Naive thymus-derived CD8-positive, alpha-beta T cell (primary cell): ENCODE measurements at places on chromosomes 3 and 15. TPM values are rescaled to one million over a fixed set of nuclear protein-coding genes. Genes with fewer than 3 reads are reported as not detected.

GRCh38 chr15:49059491-49059890 is 13.2 kb upstream of the SECISBP2L start:
- no peak overlapping the region for H3K27ac ChIP-seq
- DNase-seq = no peak
- H3K27me3 ChIP-seq = no peaks in the 10 kb centered on the region
- no peaks in the 10 kb centered on the region for H3K36me3 ChIP-seq
- H3K4me3 ChIP-seq = no peak overlapping the region
- peaks cover 4% of the 10 kb centered on the region for H3K4me1 ChIP-seq

GRCh38 chr3:181711325-181712135 is at the start of gene SOX2:
Gene SOX2, plus strand, starts transcription at chr3:181711925. Its CDS starts 436 bp downstream, at chr3:181712361.
- H3K4me3 ChIP-seq = peak within 1 kb of the TSS; percentile 68
- H3K4me1 ChIP-seq = peaks cover 15% of the 10 kb centered on the region
- H3K27ac ChIP-seq = no peak within 1 kb of the TSS
- peaks cover 47% of the 10 kb centered on the region for H3K27me3 ChIP-seq
- DNase-seq = no peak
- peaks cover 22% of the 10 kb centered on the region for H3K36me3 ChIP-seq

GRCh38 chr3:105067361-105067760 is 299.3 kb upstream of the ALCAM start:
- no peaks in the 10 kb centered on the region for H3K36me3 ChIP-seq
- no peak overlapping the region for H3K4me3 ChIP-seq
- DNase-seq = no peak

- no peak overlapping the region for H3K4me3 ChIP-seq
- H3K4me1 ChIP-seq = peaks cover 20% of the 10 kb centered on the region
Observed at GRCh38 chr3:59782664-59783063, 732.8 kb upstream of the CFAP20DC start.

GRCh38 chr3:137111497-137111896 is 153.7 kb downstream of the IL20RB start:
- peaks cover 11% of the 10 kb centered on the region for H3K27me3 ChIP-seq
- H3K36me3 ChIP-seq = no peaks in the 10 kb centered on the region
- H3K27ac ChIP-seq = no peak overlapping the region
- H3K4me3 ChIP-seq = no peak overlapping the region
- no peaks in the 10 kb centered on the region for H3K4me1 ChIP-seq
- DNase-seq = no peak

DNA sequence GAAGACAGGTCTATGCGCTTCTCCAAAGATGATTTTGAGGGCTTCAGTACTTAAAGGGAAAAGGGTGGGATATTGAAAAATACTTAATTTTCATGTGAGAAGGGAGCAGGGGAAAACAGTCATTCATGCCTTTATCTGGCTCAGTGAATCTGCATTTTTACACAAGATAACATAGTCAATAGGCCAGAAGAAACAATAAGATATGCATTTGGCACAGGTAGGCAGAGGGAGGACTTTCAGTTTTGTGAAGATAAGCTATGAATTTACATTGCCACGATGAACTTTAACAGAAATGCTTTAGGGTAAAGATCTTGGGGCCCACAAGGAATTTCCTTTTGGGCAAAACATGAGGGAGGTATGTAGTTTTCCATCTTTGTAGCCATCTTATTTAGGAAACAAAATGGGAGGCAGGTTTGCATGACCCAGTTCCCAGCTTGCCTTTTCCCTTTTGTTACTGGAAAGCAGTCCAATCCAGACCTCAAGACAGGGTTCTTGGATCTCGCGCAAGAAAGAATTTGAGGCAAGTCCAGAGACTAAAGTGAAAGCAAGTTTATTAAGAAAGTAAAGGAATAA is 504.2 kb downstream of the IGSF11 start:
- H3K4me3 ChIP-seq = no peak overlapping the region
- no peaks in the 10 kb centered on the region for H3K4me1 ChIP-seq
- H3K36me3 ChIP-seq = no peaks in the 10 kb centered on the region
- no peak overlapping the region for H3K27ac ChIP-seq

- no peak for DNase-seq
- H3K27ac ChIP-seq = peak overlapping the region; percentile 89
- peaks cover 55% of the 10 kb centered on the region for H3K4me1 ChIP-seq
- no peak overlapping the region for H3K4me3 ChIP-seq
- H3K27me3 ChIP-seq = no peaks in the 10 kb centered on the region
- peaks cover 2% of the 10 kb centered on the region for H3K36me3 ChIP-seq
Observed at GRCh38 chr15:44738340-44738984, 2.1 kb downstream of the TRIM69 start.

- no peaks in the 10 kb centered on the region for H3K36me3 ChIP-seq
- no peak for DNase-seq
- peak overlapping the region; percentile 66 for H3K4me3 ChIP-seq
- peak overlapping the region; percentile 70 for H3K27ac ChIP-seq
- H3K4me1 ChIP-seq = peaks cover 61% of the 10 kb centered on the region
Observed at GRCh38 chr15:98859149-98859548, 148.4 kb downstream of the PGPEP1L start.

GRCh38 chr15:84962955-84963354 is 18.7 kb upstream of the PDE8A start:
- peaks cover 6% of the 10 kb centered on the region for H3K4me1 ChIP-seq
- no peak overlapping the region for H3K27ac ChIP-seq
- H3K4me3 ChIP-seq = no peak overlapping the region
- peaks cover 21% of the 10 kb centered on the region for H3K27me3 ChIP-seq

DNA sequence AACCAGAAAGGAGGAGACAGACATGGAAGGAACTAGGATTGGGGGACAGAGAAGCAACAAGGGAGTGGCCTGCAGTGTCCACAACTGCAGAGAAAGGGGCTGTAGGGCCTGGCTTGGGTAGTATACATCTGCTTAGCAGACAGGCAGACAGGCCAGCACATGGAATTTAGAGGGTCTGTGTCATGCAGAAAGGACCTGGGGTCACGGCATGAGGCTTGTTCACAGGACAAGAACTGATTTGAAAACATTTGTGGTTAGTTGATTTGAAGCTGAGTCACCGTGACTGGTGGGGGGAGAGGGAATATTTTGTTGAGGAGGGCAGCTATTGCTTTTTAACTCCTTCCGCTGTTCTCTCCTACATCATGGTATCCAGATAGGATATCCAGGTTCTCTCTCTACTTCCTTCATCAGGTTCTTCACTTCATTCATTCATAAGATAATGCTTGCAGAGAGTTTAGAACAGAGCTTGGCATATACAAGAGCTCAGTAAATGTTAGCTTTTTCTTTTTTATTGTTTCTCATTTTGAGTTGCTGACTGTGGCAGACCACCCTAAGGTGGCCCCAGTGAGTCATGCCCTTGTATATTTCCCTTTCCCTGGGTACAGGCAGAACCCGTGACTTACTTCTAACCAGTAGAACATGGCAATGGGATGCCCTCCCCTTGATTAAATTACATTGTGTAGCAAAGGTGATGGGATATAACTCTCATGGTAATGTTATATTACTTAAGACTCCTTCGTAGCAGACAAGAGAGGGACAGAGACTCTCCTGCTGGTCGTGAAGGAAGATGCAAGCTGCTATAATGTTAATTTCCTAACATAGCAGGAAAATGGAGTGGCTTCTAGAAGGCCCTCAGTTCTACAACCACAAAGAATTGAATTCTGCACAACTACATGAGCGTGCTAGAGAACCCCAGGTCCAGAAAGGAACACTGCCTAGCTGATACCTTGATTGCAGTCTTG is 95.0 kb upstream of the NMNAT3 start:
- no peak overlapping the region for H3K4me3 ChIP-seq
- no peak for DNase-seq
- no peak overlapping the region for H3K27ac ChIP-seq
- H3K27me3 ChIP-seq = no peaks in the 10 kb centered on the region
- H3K4me1 ChIP-seq = no peaks in the 10 kb centered on the region

DNA sequence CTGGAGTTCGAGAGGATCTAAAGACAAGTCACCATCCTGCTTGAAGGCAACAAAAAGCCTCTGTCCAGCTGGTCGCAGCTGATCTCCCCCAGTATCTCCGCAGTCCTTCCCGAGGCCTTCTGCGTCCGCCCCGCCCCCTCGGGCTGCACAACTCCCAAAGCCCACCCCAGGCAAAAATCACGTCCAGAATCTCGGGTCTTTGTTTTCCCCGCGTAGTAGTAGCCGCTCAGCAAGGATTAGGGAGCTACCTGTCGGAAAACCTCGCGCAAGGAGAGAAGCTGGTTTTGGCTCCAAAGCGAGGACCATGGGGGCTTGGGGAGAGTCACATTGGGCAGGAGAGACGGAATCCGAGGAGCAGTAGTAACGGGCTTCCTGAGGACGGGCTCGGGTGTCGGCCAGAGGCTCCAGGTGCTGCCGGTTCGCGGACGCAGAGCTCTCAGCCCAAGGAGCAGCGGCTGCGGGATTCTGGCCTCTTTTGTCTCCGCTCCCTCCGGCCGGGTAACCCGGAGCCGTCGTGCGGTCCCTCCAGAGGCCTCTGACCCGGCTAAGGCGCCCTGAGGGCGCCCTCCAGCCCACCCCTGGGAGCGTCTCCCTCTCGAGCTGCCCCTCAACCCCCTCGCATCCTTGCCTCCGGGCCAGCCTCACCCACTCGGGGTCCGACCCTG is 401 bp downstream of the ZSCAN29 start:
- H3K27me3 ChIP-seq = no peaks in the 10 kb centered on the region
- H3K4me1 ChIP-seq = peaks cover 55% of the 10 kb centered on the region
- DNase-seq = peak; percentile 12
- peaks cover 41% of the 10 kb centered on the region for H3K36me3 ChIP-seq

SOX14 gene
- not detected for total RNA-seq

TEX9 gene
- total RNA-seq = 3.0 TPM

C3orf80 gene
- total RNA-seq = not detected

PRSS50 gene
- not detected for total RNA-seq

MAGEF1 gene
- total RNA-seq = 24.0 TPM

CTXN2 gene
- not detected for total RNA-seq

ADCY5 gene
- total RNA-seq = not detected
